ENCODE measurements at places on chromosomes 12 and 14.

- H3K36me3 ChIP-seq = no peaks in the 10 kb centered on the region
- H3K27me3 ChIP-seq = no peaks in the 10 kb centered on the region
- H3K27ac ChIP-seq = no peak overlapping the region
- no peak overlapping the region for H3K4me3 ChIP-seq
- no peak for DNase-seq
These were observed 172.3 kb upstream of the PTPRQ start for GRCh38 chr12:80271780-80272179.

- H3K27ac ChIP-seq = no peak overlapping the region
- H3K36me3 ChIP-seq = no peaks in the 10 kb centered on the region
- H3K4me3 ChIP-seq = peak overlapping the region; percentile 76
- peaks cover 31% of the 10 kb centered on the region for H3K27me3 ChIP-seq
- no peak for DNase-seq
These were observed 1.4 kb downstream of the EGLN3 start for GRCh38 chr14:33949411-33949893.

- no peak overlapping the region for H3K4me3 ChIP-seq
- no peak overlapping the region for H3K27ac ChIP-seq
- no peak for DNase-seq
These were observed 1.3 kb upstream of the AEBP2 start for GRCh38 chr12:19437996-19438395.

GRCh38 chr14:94102768-94103482 is 7.6 kb upstream of the IFI27 start:
- H3K27me3 ChIP-seq = no peaks in the 10 kb centered on the region
- H3K4me1 ChIP-seq = peaks cover 30% of the 10 kb centered on the region
- DNase-seq = no peak
- H3K36me3 ChIP-seq = peaks cover 28% of the 10 kb centered on the region

DNA sequence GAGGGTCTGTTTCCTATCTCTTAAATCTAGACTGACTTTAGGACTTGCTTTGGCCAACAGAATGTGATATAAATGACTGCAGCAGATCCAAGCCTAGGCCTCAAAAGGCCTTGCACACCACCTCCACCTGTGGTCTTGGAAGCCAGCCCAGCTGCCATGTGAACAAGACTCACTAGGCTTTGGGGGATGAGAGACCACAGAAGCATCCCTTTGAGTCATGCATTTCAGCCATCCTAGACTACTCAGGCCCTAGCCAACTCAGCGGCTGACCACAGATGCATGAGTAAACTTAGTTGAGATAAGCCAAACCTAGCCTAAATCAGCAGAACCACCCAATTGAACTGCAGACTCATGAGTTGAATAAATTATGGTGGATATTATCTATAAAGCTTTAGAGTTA is 87.7 kb downstream of the KCNH5 start:
- DNase-seq = no peak
- H3K4me3 ChIP-seq = no peak overlapping the region
- no peaks in the 10 kb centered on the region for H3K27me3 ChIP-seq
- no peak overlapping the region for H3K27ac ChIP-seq

DNA sequence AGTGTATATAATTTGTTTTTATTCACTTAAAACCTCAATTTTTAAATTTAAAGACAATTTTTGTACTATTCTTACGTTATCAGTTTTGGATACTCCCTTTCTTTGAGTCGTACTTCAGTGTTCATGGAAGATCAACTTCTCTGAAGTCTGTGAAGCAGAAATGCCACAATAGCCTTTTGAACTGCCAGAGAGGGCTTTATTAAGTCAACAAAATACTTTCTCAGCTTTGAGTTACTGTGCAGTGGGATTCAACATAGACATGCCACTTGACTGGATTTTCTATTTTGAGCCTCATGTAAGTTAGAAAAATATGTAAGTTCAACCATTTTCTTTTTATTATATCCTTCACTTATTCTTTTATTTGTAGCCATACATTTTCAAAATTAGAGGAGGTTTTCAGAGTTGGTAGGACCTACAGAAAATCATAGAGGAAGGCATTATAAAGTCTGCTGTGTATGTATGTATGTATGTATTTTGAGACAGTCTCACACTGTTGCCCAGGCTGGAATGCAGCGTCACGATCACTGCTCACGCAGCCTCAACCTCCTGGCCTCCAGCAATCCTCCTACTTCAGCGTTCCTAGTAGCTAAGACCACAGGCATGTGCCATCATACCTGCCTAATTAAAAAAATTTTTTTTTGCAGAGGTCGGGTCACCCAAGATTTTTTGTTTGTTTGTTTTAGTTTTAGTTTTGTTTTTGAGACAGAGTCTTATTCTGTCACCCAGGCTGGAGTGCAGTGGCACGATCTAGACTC is 31.3 kb upstream of the BCAT1 start:
- H3K4me3 ChIP-seq = no peak overlapping the region
- H3K27ac ChIP-seq = no peak overlapping the region
- no peaks in the 10 kb centered on the region for H3K4me1 ChIP-seq

DNA sequence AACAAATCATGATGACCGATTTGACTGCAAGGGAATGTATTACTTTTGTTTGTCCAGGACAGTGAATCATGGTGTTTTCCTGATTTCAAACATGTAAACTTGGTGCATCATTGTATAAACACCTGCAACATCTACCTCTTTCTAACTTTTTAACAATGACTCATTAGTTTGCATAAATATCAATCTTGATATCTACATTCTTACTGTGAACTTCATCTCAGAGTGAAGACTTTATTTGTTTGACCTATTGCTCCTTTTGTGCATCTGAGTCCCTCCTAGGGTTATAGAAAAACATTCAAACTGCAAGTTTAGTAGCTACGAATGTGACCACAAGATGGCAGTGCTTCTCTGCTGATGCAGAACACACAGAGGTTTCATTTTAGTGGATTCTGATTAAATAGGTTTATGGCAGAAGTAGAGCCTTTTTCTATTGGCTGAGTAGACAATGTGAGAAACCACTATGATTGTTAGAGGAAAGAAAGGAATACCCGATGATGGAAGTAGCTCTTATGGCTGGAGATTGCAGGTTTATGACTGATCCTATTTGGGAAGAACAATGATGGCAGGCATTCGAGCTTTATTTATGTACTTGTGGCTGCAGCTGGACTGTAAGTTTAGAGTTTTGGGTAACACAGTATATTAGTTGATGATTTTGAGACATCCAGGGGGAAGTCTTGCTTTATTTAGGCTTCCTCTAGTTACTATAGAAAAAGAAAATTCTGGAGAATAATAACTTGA is 244.2 kb upstream of the OR4E1 start:
- no peak overlapping the region for H3K4me3 ChIP-seq
- no peak overlapping the region for H3K27ac ChIP-seq
- DNase-seq = peak; percentile 41
- no peaks in the 10 kb centered on the region for H3K27me3 ChIP-seq
- no peaks in the 10 kb centered on the region for H3K4me1 ChIP-seq

DNA sequence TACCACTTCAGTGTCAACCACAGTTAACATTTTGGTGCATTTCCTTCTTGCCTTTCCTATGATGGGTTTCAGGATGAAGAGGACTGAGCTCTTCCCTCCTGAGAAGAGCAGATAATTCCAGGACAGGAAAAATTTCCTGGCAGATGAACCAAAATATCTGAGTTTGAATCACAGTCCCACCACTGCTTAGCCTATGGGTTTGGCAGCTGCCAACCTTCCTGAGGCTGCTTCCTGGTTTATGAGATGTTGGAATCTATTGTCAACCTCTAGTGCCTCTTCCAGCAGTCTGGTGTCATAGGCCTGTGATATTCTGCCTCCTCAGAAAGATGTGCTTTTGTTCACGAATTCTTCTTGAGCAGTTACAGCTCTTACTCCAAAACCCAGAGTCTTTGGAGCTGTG is 197.4 kb upstream of the FRMD6 start:
- H3K4me1 ChIP-seq = peaks cover 4% of the 10 kb centered on the region
- H3K4me3 ChIP-seq = no peak overlapping the region
- no peaks in the 10 kb centered on the region for H3K36me3 ChIP-seq
- DNase-seq = no peak

DNA sequence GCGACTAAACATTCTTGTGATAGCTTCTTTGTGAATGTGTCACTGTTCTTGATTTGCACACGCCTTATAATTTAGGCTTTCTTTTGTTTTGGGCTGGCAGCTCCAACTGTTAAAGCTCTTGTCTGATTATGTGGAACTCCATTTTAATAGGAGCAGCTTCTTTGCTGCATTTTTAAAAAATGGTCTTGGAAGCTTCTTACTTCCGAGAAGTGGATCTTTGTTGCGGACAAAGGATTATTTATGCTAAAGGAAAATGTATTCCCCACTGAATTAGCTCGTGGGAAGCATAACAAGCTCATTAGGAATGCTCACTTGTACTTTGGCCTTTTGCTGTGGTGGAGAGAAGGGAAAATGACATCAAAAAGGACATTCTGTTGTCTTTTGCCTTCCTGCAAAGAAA is 20.0 kb downstream of the GAS2L3 start:
- H3K4me1 ChIP-seq = no peaks in the 10 kb centered on the region
- H3K4me3 ChIP-seq = peak overlapping the region; percentile 18
- no peaks in the 10 kb centered on the region for H3K27me3 ChIP-seq
- no peak for DNase-seq

GRCh38 chr14:76389841-76390240 is 13.9 kb downstream of the ESRRB start:
- no peak overlapping the region for H3K4me3 ChIP-seq
- peaks cover 11% of the 10 kb centered on the region for H3K27me3 ChIP-seq
- no peak overlapping the region for H3K27ac ChIP-seq
- H3K4me1 ChIP-seq = peaks cover 9% of the 10 kb centered on the region

DNA sequence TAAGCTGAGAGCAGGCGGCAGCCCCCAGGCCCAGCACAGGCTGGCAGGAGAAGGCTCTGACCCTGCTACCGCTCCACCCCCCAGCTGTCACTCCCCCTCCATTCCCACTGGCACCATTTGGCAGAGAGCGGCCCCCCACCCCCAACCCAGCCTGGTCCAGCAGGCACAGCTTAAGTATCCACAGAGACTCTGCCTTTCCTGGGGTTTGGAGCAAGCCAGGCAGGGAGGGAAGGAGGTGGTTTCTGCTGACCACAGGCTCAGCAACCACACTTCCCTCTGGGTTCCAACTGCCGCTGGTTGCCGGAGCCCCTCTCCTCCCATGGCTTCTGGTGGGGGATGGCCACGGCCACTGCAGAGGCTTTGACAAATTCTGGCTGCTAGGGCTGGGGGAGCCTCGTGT is 30.5 kb upstream of the CCND2 start:
- H3K4me3 ChIP-seq = no peak overlapping the region
- peaks cover 14% of the 10 kb centered on the region for H3K4me1 ChIP-seq
- H3K27me3 ChIP-seq = no peaks in the 10 kb centered on the region
- H3K36me3 ChIP-seq = no peaks in the 10 kb centered on the region
- DNase-seq = no peak

- peak overlapping the region; percentile 40 for H3K27ac ChIP-seq
- DNase-seq = peak; percentile 57
- peaks cover 2% of the 10 kb centered on the region for H3K27me3 ChIP-seq
- H3K36me3 ChIP-seq = peaks cover 3% of the 10 kb centered on the region
These were observed 28.2 kb downstream of the GALNT16 start for GRCh38 chr14:69288011-69288771.

GRCh38 chr14:22842211-22843122 is 6.1 kb downstream of the MMP14 start:
- peaks cover 52% of the 10 kb centered on the region for H3K36me3 ChIP-seq
- DNase-seq = no peak
- H3K4me3 ChIP-seq = no peak overlapping the region
- peaks cover 12% of the 10 kb centered on the region for H3K27me3 ChIP-seq
- peaks cover 38% of the 10 kb centered on the region for H3K4me1 ChIP-seq

- H3K27me3 ChIP-seq = no peaks in the 10 kb centered on the region
- DNase-seq = no peak
- H3K4me1 ChIP-seq = peaks cover 26% of the 10 kb centered on the region
- H3K4me3 ChIP-seq = no peak overlapping the region
- H3K27ac ChIP-seq = no peak overlapping the region
- no peaks in the 10 kb centered on the region for H3K36me3 ChIP-seq
These were observed 15.3 kb upstream of the BDKRB2 start for GRCh38 chr14:96189281-96189711.

DNA sequence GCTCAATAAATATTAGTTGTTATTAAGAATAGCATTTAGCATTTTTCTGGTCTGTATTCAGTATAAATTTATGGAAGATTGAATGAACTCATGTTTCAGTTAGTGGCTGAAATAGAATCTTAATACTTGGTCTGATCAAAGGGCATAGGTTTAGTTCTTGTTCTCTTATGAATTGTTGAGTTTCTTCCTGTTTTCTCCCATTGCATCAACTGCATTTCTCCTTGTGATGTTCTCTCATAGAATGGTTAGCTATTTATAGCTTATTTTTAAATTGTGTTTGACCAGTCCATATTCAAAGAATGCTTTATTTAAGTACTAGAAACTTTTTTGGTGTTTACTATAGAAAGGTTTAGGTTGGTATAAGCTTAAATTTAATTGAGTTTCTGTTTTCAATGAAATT is 29.8 kb downstream of the APAF1 start:
- peaks cover 22% of the 10 kb centered on the region for H3K36me3 ChIP-seq
- no peak overlapping the region for H3K27ac ChIP-seq
- no peaks in the 10 kb centered on the region for H3K27me3 ChIP-seq

GRCh38 chr12:105222284-105222655 is 13.7 kb downstream of the APPL2 start:
- H3K36me3 ChIP-seq = peaks cover 19% of the 10 kb centered on the region
- peaks cover 22% of the 10 kb centered on the region for H3K4me1 ChIP-seq
- H3K27me3 ChIP-seq = no peaks in the 10 kb centered on the region
- H3K4me3 ChIP-seq = no peak overlapping the region
- DNase-seq = no peak
- no peak overlapping the region for H3K27ac ChIP-seq

DNA sequence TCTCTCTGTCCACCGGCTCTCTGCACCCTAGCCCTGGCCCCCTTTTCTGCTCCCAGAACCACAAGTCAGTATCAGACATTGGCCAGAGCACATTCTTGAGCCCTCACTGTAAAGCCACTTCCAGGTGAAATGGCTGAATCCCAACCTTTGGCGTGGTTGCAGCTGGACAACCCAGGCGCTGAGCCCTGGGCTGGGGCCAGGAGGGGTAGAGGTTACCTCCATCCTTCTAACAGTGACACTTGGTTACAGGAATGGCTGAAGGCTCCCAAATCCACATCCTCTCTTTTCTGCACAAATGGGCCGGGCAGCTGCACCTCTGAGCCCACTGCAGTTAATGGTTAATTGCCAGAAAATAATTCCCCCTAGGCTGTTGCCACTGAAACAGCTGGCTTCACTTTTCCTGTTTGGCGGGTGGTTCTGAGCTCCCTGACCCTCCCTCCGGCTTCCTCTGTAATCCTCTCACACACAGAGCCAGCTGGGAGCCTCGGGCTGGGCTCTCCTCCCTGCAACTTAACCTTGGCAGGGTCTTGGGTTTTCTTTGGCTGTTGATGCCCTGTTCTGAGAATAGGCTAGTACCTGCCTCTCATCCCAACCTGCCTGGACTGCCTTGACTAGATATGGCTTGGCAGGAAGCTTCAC is 44.1 kb downstream of the TSPAN11 start:
- DNase-seq = no peak
- H3K4me1 ChIP-seq = peaks cover 14% of the 10 kb centered on the region
- H3K36me3 ChIP-seq = peaks cover 25% of the 10 kb centered on the region
- H3K4me3 ChIP-seq = no peak overlapping the region

GRCh38 chr14:68573126-68573525 is 219.7 kb downstream of the ZFP36L1 start:
- no peak for DNase-seq
- H3K4me1 ChIP-seq = peaks cover 24% of the 10 kb centered on the region
- H3K36me3 ChIP-seq = no peaks in the 10 kb centered on the region
- no peaks in the 10 kb centered on the region for H3K27me3 ChIP-seq
- no peak overlapping the region for H3K4me3 ChIP-seq

Measured in spinal cord (tissue), 10 donors.